Stimulated activated CD4-positive, alpha-beta T cell treated with anti-CD3 and anti-CD28 coated beads, Interleukin-1b, Interleukin-23, amount 100 ng/mL, for 24 hours (primary cell): ENCODE measurements at places on chromosomes 3 and 15.

- DNase-seq, result no peak
These were observed 88.9 kb downstream of the AAGAB start for GRCh38 chr15:67165254-67166253.

- DNase-seq, result no peak
These were observed 187.6 kb downstream of the NLGN1 start for GRCh38 chr3:173584838-173585831.

DNA sequence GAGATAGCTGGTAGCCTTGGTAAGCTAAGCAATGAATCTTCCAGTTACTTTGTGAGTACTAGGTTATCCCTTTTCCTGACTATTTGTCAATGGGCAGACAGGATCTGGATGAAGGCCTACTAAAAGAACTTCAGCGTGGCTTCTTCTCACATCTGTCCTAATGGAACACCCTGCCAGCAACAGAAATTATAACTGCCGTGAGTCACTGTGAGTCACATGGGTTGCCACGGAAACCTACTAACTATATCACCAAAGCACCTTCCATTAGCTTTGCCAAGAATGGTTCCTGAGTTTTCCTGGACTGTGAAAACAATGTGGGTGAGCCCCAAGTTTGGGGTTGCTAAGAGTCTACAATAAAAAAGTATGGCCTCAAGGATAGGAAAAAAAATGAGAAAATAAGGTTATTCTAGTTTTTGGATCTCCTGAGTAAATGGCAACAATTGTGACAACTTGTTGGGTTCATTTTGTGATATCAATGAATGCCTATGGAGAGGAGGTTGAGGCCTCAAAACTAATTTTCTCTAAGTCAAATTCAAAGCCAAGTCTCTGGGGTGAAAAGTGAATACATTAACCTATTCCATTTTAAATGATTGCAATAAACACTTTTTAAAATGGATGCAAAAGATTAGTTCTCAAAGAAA, 195.1 kb upstream of the ICE2 start:
- no peak for DNase-seq

GRCh38 chr3:160837394-160837980, 81.5 kb downstream of the PPM1L start:
- DNase-seq, result no peak

DNA sequence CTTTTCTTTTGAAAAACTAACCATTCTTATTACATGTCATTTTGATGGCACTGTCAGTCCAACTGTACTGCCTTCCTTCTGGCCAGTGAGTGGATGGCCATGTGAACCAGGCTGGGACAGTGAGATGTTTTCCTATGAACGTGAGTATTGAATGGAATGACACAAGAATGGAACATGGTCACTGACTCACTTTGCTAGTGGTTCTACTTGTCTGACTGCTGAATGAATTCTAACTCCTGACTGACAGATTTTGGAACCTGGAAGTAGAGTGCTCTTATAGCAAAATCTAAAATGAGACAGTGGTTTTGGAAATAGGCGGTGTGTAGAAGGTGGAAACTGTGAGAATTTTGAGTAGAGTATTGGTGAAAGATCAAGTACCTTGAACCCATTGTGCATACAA, 606.9 kb upstream of the KCNMB2 start:
- DNase-seq, result no peak

GRCh38 chr3:187641320-187642016, 28.7 kb downstream of the SST start:
- no peak for DNase-seq

- no peak for DNase-seq
These were observed 329.5 kb downstream of the MFSD1 start for GRCh38 chr3:159131376-159131775.

DNA sequence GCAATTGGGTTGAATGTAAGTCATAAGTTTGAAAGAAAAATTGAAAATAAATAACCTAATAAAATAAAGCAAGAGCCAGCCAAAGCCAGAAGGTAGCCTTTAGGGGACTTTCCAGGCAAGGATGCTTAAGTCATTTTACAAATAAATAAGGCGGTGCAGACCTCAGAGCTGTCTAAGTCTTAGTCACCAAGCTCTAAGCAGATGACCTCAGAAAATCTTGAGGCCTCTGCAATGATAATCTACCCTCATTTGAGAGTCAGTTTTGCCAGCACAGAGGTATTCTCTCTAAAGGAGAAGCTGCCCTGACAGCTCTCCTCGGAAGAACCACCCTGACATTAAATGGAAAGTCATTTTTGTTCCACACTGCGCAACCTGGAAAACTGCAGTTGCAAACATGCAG, 113.9 kb downstream of the OXNAD1 start:
- DNase-seq, result no peak

GRCh38 chr3:197709135-197709534, 27.6 kb downstream of the RUBCN start:
- DNase-seq, result no peak

GRCh38 chr15:77305953-77306352, 114.0 kb downstream of the PEAK1 start:
- DNase-seq, result no peak

GRCh38 chr15:90266061-90266431, 574 bp downstream of the NGRN start:
- DNase-seq, result no peak

DNA sequence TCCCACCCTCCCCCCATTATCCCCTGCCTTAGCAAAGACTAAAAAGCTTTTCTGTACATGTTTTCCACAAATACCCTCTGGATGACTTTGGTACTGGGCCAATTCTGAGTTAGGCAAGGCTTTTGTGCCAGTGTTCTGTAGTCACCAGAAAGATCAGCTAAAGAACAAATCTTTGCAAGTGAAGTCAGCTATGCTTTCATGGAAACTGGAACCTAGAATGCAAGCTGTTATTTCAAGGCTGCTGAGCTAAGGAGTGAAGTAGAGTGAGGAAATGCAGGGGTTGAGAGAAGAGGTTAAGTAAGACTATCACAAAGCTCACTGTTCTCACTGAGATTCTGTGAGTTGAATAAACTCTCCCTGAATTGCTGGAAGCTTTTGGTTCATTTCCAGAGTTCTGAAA, 107.8 kb upstream of the CNTN3 start:
- DNase-seq, result no peak

- no peak for DNase-seq
These were observed 901 bp downstream of the ALS2CL start for GRCh38 chr3:46692566-46692990.

DNA sequence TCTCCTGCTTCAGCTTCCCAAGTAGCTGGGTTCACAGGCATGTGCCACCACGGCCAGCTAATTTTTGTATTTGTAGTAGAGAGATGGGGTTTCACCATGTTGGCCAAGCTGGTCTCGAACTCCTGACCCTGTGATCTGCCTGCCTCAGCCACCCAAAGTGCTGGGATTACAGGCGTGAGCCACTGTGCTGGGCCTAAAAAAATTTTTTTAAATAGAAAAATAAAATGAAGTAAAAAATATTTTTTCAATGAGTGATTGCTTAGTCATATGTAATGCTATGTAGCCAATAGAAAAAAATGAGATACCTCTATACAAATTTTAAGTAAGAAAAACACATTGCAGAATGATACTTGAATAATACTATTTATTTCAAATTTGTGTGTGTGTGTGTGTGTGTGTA, 27.9 kb upstream of the SLC30A4 start:
- no peak for DNase-seq

DNA sequence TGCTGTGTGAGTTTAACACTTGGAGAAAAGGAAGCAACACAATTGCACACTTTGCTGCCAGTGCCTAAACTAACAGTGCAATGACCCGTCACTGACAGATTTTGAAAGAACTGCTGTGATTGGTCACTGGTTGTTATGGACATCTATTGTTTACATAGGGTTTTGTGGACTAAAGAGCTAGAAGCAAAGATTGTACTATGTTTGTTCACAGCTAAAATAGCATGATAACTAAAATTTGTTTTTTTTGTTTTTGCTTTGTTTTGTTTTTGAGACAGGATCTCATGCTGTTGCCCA, 112.4 kb upstream of the GOLGA8J start:
- no peak for DNase-seq

DNA sequence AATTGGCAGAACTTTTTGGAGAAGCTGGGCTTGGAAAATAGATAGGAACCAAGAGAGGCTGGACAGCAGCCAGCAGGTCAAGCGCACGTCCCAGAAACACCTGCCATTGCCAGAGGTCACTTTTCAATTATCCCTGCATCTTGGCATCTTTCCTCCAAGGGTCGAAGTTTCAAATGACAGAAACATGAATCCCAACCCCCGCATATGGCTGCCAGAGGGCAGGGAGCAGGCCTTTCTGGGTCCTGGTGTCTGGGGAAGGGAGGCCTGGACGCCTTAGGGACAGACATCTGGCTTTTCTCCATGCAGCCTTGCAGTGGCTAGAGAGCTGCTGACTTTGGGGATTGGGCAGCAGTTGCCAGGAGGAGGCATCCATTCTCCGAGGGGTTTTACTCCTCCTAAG, 164.5 kb upstream of the TPM1 start:
- DNase-seq, result no peak

GRCh38 chr3:190258634-190259033, 63.6 kb downstream of the CLDN1 start:
- DNase-seq, result no peak

- peak; percentile 14 for DNase-seq
These were observed 515 bp downstream of the ADAM10 start for GRCh38 chr15:58748852-58749531.

DNA sequence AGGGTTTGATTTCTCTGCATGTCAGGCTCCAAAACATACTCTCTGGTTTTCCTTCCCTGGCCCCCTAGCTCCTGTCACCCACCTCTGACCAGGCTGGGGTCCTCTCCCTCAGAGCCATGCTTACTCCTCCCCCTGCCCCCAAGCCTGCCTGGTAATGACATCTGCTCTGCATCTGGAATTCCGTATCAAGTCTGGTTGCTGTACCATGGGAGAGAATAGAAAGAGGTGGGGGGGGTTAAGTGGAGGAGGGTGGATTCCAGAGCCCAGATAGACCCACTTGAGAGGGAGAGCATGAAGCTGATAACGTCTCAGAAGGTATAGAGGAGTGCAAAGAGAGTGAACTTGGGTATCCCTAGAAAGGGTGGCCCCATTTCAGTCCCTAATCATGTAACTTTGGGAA, 4.2 kb downstream of the IGDCC4 start:
- no peak for DNase-seq

DNA sequence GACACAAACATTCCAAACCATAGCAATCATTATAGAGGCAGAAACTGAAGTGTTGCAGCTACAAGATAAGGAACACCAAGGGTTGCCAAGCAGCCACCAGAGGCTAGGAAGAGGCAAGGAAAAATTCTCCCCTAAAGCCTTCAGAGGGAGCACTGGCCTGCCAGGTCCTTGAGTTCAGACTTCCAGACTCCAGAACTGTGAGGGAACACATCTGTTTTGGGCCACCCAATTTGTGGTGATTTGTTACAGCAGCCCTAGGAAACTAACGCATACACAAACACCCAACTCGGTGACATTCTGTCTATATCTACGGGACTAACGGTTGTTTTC, 54.6 kb downstream of the MB21D2 start:
- no peak for DNase-seq

GRCh38 chr3:16740515-16740914, 135.3 kb upstream of the DAZL start:
- no peak for DNase-seq

DNA sequence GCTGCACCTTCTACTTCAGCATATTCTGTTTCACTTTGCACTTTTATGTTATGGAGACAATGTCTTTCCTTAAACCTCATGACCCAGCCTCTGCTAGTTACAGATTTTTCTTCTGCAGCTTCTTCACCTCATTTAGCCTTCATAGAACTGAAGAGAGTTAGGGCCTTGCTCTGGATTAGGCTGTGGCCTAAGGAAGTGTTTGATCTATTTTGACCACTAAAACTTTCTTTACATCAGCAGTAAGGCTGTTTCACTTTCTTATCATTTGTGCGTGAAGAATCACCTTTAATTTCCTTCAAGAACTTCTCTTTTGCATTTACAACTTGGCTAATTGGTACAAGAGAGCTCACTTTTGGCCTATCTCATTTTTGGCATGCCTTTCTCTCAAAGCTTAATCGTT, 40.9 kb downstream of the PHLDB2 start:
- no peak for DNase-seq

DNA sequence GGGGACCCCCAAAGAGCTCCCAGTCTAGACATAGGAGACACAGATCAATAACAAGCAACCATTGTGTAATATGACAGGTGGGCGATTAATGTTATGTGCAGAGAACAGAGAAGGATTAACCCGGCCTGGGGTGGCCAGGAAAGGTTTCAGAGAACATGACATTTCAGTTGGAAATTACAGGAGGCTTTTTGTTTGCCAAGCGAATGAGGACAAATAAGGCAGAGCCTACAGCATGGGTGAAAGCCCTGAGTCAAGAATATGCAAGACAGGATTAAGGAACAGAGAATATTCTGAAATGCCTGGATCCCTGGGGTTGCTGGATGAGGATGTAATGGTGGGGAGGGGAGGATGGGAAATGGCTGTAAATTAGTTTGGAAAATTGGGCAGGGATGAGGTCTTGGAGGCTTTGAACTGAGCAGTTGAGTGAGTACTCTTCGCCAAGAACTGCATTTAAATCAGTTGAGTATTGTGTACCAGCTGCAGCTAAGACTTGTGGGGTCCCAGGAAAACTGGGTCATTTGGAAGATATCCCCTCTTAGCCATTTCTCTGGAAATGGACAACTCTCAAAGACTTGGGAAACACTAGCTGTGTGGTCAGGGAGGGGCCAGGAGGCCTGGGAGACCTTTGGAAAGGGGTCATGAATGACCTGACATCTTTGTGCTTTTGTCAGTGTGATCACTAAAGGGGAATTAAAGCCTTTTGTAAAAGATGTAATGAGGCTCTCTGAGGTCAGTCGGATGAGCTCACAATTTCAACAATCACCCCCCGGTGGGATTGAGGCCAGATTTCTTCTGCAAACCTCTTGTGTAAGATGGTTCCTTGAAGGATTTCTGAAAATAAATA, 198.6 kb upstream of the NR2E3 start:
- DNase-seq, result no peak

DNA sequence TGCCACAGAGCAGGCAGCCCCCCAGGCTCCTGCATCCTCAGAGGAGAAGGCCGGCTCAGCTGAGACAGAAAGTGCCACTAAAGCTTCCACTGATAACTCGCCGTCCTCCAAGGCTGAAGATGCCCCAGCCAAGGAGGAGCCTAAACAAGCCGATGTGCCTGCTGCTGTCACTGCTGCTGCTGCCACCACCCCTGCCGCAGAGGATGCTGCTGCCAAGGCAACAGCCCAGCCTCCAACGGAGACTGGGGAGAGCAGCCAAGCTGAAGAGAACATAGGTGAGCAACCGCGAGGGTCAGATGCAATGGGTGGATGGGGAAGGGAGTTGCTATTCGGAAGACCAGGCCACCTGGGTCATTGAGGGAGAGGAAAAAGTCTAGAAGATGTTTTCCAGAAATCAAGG, 53.0 kb downstream of the GAP43 start:
- DNase-seq, result no peak

GRCh38 chr3:121998030-121998580, 23.9 kb downstream of the ILDR1 start:
- no peak for DNase-seq

GRCh38 chr3:186643493-186643892, 3.3 kb downstream of the FETUB start:
- no peak for DNase-seq
